CD4-positive, alpha-beta T cell treated with Interferon gamma for 1 hour (primary cell): ENCODE measurements at places on chromosomes 2 and 18.

- no peak for DNase-seq
These were observed 411.3 kb downstream of the CMPK2 start for GRCh38 chr2:6454286-6454990.

DNA sequence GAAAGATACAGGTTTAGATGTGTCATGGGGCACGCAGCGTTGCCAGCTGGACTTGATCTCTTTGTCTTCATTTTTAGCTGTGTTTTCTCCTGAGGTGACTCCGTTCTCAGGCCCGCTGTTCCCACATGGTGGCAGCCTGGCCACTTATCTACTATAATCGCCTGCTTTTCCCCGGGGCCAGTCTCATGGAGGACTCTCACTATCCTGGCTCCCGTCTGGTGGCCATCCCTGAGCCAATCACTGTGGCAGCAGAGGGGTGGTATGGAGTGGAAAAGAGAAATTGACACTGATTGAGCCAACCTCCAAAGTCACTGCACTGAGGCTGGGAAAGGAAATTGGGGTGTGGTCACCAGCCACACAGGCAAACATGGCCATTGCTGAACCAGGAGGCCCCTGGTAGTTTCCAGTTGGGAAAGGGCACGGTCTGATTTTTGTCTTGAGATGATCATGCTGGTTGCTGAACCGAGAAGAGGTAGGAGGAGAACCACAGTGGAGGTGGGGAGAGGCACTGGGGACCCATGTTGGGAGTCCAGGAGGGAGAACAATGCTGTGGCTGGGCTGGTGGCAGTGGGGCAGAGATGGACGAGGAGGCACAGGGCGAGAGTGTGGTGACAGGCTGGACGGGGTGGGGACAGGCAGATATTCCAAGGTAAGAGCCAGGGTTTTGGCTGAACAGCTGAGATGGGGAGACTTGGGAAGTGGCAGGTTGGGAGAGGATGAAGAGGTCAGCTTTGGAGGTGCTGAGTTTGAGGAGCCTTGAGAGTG, 45.6 kb downstream of the KCNIP3 start:
- DNase-seq: no peak

DNA sequence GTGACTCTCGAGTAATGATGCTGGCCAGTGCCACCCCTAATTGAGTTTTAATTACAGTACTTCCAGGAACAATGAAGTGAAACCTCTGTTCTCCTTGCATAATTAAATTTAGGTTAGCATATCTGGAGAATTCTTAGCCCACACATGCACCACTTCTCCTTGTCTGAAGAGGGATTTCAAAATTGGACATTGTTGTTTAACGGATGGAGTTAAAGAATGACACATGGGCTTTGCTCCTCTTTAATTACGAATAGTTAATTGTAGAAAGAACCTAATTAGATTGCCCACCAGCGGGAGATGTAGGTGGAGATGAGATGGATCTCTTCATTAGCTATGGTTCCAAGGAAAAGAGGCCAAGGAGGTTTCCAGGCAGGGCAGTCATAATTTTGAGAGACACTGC, 33.1 kb upstream of the EN1 start:
- no peak for DNase-seq

- no peak for DNase-seq
These were observed 5.7 kb downstream of the PPP1R1C start for GRCh38 chr2:181991171-181991885.

DNA sequence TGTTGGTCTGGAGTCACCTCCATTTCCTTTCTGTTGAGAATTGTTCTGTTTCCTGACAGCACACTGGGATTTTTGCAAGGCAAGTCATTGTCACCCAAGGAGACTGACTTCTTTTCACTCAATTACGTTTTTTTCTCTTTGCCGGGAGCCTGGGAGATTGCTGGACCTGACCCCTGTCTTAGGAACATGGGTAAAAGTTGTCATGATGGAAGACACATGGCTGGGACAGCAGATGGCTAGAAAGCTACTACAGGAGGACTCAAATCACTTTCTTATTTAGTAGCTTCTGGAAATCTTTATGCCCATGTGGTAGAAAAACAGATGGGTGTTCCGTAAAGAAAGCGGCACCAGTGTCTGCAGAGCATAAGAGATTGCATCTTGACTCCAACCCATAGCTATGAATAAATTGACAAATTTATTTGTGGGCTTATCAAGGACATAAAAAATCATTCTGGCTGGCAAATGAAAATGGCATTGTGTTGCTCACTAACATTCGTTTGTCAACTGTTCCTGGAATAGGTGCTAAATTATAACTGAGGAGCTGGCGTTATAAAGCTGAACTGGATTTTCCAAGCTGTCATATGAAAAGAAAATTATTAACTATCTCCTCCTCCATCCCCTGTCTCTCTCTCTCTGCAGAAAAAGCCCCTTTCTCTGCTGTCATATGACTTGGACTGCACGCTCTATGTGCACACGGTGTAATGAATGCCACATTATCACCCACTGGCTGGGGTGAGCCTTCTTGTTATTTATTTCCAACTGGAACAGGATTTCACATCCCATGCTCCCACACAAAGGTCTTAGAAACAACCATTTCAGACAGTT, 159.8 kb downstream of the SH3RF3 start:
- DNase-seq: no peak

GRCh38 chr18:56196495-56197225, 441.7 kb downstream of the TXNL1 start:
- DNase-seq: no peak

- DNase-seq: no peak
These were observed 9.2 kb upstream of the SP9 start for GRCh38 chr2:174325373-174326160.

- DNase-seq: no peak
These were observed 21.2 kb upstream of the PMAIP1 start for GRCh38 chr18:59878644-59879043.

GRCh38 chr18:56473400-56474024, 164.9 kb downstream of the TXNL1 start:
- no peak for DNase-seq

- DNase-seq: no peak
These were observed 39.6 kb downstream of the HDHD2 start for GRCh38 chr18:47110492-47111274.

- DNase-seq: no peak
These were observed 137.1 kb upstream of the CCDC150 start for GRCh38 chr2:196502386-196502785.

GRCh38 chr2:217242947-217243346, 383.1 kb upstream of the TNP1 start:
- DNase-seq: no peak

- no peak for DNase-seq
These were observed 1.3 kb downstream of the NT5C1B start for GRCh38 chr2:18588049-18588448.

- no peak for DNase-seq
These were observed 1362.2 kb upstream of the TMEFF2 start for GRCh38 chr2:193556766-193557470.

GRCh38 chr2:242012956-242013764, 143.6 kb downstream of the RTP5 start:
- no peak for DNase-seq

- no peak for DNase-seq
These were observed 163.3 kb downstream of the KLHL29 start for GRCh38 chr2:23548143-23548769.

DNA sequence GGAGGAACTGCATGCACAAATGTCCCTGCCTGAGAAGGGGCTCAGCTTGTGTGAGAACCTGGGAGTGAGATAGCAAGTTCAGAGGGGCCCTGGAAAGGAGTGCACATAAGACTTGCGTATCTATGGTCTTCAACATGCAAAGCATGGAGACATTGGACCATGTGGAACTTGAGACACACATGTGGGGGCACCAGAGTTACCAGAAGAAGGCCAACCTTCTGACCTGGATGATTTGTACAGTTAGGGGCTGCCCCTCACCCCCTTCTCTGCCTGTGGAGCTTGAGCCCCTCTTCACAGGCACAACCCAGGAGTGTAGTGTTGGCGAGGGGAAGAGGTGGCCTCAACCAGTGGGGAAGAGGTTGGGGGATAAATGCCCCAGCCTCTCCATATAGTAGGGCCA, 165.0 kb upstream of the ARL4C start:
- DNase-seq: no peak

DNA sequence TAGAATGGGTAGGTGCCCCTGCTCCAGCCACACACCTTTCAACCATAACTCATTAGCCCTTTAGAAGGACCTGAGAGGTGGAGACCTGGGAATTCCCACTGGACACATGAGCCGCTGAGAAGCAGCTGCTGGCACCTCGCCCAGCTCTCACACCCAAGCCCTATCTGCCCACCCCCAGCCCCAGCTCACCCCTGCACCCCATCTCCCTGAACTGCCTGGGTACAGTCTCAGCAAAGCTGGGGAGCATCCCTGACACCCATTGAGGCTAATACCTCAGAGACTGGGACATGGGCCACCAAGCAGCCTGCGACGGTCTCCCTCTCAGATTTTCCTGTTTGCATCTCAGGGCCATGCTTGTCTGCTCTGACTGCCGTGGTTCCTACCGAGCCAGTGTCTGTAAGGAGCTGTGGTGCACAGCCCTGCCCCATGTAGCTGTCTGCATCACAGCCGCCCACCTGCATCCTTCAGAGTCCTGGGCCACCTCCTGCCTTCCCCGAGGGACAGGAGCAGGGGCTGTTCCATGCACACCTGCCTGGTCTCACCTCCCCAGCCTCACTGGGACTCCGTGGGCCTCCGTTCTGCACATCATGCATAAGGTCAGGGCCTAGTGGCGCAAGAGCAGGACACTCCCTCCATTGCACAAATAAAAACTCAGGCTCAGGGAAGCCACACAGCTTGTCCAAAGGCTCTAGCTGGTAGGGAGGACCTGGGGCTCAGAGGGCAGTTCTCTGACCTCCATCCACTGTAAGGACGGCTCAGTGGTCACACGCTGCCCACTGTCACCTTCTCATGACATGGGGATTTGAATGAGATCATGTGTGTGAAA, 90.0 kb downstream of the SEPTIN10 start:
- no peak for DNase-seq

- no peak for DNase-seq
These were observed 833.8 kb downstream of the TRIB2 start for GRCh38 chr2:13550285-13551231.

DNA sequence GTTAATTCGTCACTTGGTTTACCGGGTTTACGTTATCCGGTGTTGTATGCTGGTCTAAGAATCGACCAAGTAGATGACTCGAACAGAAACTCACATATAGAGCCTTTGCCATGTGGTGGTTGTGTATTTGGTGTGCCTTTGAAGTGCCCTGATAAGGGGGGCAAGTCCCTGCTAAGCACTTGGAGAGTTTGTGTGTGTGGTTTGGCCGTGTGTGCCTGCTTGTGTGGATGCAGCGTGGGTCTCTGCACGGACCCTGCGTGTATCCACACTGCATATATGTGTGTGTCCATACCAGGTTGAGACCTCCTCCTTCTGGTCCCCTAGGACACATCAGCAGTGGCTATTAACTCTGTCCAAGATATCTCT, 2.4 kb upstream of the CELF4 start:
- no peak for DNase-seq

- DNase-seq: no peak
These were observed 309.5 kb downstream of the EPHA4 start for GRCh38 chr2:221262651-221263050.

- no peak for DNase-seq
These were observed 377.7 kb upstream of the SALL3 start for GRCh38 chr18:78601923-78602322.

DNA sequence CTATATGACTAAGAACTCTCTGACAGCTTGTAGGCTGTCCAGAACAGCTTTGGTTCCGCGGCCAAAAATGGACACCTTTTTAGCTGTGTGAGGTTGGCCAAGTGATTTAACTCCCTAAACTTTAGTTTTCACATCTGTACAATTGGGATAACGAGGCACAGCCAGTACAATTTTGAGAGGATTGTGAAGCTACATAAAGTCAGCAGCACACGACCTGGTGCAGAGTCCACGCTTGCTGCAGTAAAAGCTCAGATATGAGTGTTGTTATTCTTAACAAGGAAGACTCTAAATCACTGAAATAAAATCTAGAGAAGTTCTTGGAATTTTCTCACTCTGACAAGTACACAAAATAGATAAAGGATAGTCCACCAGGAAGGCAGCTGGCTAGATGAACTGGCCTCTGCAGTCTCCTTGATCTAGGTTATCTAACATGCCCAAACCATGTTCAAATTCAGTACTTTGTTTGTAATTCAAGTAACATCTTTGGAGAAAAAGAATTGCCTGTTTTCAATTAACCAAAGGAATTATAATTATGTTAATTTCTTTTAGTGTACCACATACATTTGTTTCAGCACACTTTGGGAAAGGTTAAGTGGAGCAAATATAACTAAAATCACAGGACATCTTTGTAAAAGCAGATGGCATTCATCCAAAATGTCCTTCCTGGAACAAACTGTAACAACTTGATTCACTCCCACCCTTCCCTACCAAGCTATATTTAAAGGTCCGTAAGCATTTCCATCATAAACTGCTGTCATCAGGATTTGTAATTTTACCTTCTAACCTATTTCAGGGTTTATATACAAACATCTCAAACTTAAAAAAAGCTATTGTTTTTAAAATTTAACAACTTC, 201.7 kb upstream of the STK17B start:
- DNase-seq: no peak

DNA sequence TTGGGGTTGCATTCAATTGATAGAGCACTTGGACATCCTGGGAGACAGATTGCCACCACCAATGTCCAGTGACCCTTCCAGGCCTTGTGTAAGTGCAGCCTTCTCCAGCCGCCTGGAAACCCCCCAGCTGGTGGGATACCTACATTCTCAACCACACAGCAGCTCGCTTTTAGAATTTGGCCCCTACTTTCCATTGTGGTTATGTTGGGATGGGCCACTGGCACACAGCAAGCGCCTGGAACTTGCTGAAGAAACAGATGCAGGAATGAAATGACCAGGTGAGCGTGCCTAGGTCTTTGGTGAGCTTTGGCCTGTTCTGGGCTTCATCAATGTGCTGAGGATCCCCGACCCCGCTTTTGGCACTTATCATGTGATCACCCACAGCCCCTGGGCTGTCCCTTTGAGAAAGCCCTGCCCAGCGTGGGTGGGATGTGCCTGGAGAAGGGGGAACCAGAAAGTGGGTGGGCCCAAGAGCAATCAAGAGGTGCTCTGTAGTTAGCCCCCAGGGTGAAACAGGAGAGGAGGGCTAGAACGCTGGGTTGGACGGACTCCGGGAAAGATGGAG, 16.0 kb upstream of the NTSR2 start:
- no peak for DNase-seq

- DNase-seq: peak; percentile 12
These were observed 82.7 kb upstream of the POMC start for GRCh38 chr2:25251071-25251421.

- DNase-seq: no peak
These were observed 16.4 kb downstream of the ALPK2 start for GRCh38 chr18:58612315-58613055.

GRCh38 chr2:127649684-127650040, 3.7 kb downstream of the GPR17 start:
- peak; percentile 73 for DNase-seq

- no peak for DNase-seq
These were observed 133.5 kb upstream of the CDCA7 start for GRCh38 chr2:173221132-173221695.

DNA sequence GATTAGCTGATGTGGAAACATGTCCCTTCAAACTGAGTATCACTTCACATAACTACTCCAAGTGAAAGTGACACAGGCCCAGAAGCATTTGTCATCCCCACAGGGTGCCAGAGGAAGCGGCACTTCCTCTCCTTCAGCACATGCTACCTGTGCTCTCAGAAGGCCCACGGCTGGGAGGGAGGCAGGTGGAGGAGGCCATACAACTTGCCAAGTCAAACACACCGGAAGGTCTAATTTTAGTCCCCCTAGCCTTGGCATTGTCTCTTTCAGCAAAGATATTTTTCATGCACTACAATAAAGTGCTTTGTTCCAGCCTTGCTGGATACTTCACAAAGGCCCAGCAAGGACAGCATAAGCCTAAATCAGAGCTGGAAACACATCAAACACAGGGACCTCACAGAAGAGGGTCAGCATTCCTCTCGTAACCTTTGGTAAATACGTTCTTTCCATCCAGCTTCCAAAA, 38.0 kb downstream of the VSNL1 start:
- no peak for DNase-seq
